ENCODE measurements at places on chromosomes 4 and X.

- DNase-seq, result no peak
These were observed 54.8 kb downstream of the TBL1X start for GRCh38 chrX:9519546-9520216.

GRCh38 chrX:18676470-18676869, 4.6 kb upstream of the RS1 start:
- no peak for DNase-seq

- no peak for DNase-seq
These were observed 27.8 kb upstream of the PSAPL1 start for GRCh38 chr4:7462509-7462971.

GRCh38 chr4:70712150-70712549, 9.6 kb upstream of the RUFY3 start:
- DNase-seq, result no peak

DNA sequence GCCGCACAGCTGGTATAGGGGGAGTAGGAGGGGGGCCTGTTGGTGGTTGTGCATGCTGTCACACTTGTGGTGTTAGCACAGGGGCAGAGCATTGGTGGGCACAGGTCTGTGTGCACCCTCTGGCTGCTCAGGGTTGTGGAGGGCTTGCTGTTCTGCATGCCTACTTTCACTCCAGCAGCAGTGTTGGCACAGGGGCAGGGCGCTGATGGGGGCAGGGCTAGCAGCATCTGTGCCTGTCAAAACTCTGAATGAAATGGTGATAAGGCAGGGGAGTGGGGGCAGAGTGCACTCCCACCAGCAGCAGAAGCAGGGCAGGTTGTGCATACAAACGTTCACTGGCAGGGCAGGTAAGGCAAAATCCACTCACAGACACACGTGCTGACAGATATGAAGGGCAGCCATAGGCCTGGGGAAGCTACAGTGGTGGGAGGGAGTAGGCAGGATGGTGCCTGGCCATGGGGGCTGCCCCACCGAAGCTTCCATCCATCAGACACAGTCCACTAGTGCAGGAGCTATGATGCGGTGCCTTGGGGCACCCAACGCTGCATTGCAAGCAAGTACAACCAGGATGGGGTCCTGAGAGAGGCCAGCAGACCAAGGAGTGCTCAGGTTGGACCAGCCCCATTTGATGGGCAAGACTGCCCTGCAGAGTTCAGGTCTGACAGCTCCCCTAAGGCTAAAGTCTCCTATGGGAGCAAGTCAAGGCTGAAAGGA, 160.7 kb upstream of the SPANXC start:
- DNase-seq, result no peak

Data from activated T-cell treated with anti-CD3 and anti-CD28 coated beads for 24 hours (primary cell).